Activated CD4-positive, CD25-positive, alpha-beta regulatory T cell (primary cell): ENCODE measurements at places on chromosomes 1 and 21.

DNA sequence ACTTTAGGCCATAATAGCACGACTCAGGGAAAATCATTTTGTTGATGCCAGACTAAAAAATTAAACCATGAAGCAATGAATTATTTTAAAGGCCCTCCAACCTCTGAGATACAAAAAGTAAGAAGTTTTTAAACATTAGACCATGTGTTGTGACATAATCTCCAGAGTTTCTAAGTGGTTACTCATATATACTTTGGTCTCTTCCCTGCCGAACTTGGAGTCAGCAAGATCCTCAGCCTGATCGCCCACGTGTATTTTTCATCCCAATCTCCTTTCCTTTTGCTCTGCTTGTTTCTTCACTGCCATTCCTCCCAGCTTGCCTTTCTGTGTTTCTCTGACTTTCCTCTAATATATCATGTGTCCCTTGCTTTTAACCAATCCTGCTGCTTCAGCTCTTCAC is 3.8 kb downstream of the ARV1 start:
- DNase-seq = no peak

- no peak for DNase-seq
These were observed 67.6 kb upstream of the C8B start for GRCh38 chr1:57033222-57034001.

GRCh38 chr1:185300152-185300551 is 16.9 kb downstream of the IVNS1ABP start:
- no peak for DNase-seq

- DNase-seq = no peak
These were observed 60.0 kb downstream of the TNFSF18 start for GRCh38 chr1:172990598-172991215.
